SJCRH30 (cell line): ENCODE measurements at places on chromosomes 11 and 22. TPM values are rescaled to one million over a fixed set of nuclear protein-coding genes. Genes with fewer than 3 reads are reported as not detected.

TRIM29 gene
- total RNA-seq = not detected in 2 replicates

C22orf42 gene
- total RNA-seq = not detected in 2 replicates

APOL4 gene
- 0.10 TPM in 1 of 2 replicates, not detected in the other for total RNA-seq

GDPD4 gene
- not detected in 2 replicates for total RNA-seq

TRPM5 gene
- total RNA-seq = not detected in 2 replicates

RTN4RL2 gene
- total RNA-seq = 0.26 and 0.35 TPM in 2 replicates

DNA sequence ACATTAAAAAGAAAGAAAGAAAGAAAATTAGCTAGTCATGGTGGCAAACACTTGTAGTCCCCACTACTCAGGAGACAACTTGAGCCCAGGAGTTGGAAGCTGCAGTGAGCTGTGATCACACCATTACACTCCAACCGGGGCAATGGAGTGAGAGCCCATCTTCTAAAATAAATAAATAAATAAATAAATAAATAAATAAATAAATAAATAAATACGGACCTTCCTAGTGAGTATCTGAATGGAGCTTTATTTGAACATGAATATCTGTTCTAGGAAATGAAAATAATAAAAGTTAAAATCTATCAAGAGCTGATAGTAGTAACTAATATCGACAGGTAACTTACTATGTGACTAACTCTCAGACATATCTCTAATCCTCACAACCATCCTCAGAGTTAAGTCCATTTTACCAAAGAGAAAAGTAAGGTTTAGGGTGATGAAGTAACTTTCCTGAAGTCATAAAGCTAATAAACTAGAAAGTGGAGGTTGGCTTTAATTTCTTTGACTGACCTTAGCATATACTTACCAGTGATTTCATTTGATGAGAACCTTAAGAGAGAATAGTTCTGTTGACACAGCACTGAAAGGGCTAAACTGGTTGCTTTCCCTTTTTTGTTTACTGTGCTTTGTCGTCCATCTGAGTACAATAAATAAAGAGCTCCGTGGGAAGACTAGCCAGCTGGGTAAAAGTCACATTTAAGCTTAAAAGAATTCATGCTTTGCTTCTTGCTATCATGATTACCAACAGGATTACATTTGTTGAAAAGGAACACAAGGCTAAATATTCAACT, 22.4 kb downstream of the ENTHD1 start:
- no peak overlapping the region for H3K4me3 ChIP-seq
- H3K36me3 ChIP-seq = no peaks in the 10 kb centered on the region
- no peak overlapping the region for H3K27ac ChIP-seq
- H3K4me1 ChIP-seq = no peaks in the 10 kb centered on the region
- DNase-seq = no peak

DNA sequence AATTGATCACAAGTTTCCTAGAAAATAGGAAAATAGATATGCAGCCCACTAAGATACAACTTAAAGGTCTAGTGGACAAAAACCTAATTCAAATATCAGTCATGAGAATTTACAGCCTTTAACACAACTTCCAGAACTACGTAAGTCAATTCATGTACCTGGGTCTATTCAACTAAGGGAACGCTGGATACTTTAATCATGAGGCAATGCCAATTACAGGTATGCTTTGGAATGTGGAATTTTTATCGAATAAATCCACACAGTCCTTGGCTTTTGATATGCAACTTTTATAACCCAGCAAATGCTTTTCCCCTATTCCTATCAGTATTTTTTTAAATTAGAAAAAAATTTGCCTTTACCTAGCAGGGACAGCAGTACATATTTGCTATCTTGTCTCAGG, 289.5 kb upstream of the FAT3 start:
- no peak for DNase-seq
- no peak overlapping the region for H3K27ac ChIP-seq
- H3K4me1 ChIP-seq = no peaks in the 10 kb centered on the region
- no peaks in the 10 kb centered on the region for H3K27me3 ChIP-seq

GRCh38 chr22:17880020-17880419, 105.8 kb upstream of the BID start:
- H3K4me3 ChIP-seq = no peak overlapping the region
- no peak overlapping the region for H3K27ac ChIP-seq
- H3K27me3 ChIP-seq = no peaks in the 10 kb centered on the region
- DNase-seq = no peak
- peaks cover 7% of the 10 kb centered on the region for H3K4me1 ChIP-seq
- no peaks in the 10 kb centered on the region; the same call in 1 of the 2 replicates for H3K36me3 ChIP-seq

- no peaks in the 10 kb centered on the region for H3K27me3 ChIP-seq
- no peaks in the 10 kb centered on the region for H3K36me3 ChIP-seq
- no peak overlapping the region for H3K27ac ChIP-seq
- H3K4me3 ChIP-seq = no peak overlapping the region
- no peaks in the 10 kb centered on the region for H3K4me1 ChIP-seq
Observed at GRCh38 chr22:37112084-37112728, 2.7 kb upstream of the TMPRSS6 start.

GRCh38 chr11:46736615-46737014, 17.6 kb downstream of the F2 start:
- H3K27me3 ChIP-seq = no peaks in the 10 kb centered on the region
- H3K36me3 ChIP-seq = peaks cover 15% of the 10 kb centered on the region
- no peak for DNase-seq
- H3K27ac ChIP-seq = no peak overlapping the region
- H3K4me1 ChIP-seq = no peaks in the 10 kb centered on the region
- H3K4me3 ChIP-seq = no peak overlapping the region

DNA sequence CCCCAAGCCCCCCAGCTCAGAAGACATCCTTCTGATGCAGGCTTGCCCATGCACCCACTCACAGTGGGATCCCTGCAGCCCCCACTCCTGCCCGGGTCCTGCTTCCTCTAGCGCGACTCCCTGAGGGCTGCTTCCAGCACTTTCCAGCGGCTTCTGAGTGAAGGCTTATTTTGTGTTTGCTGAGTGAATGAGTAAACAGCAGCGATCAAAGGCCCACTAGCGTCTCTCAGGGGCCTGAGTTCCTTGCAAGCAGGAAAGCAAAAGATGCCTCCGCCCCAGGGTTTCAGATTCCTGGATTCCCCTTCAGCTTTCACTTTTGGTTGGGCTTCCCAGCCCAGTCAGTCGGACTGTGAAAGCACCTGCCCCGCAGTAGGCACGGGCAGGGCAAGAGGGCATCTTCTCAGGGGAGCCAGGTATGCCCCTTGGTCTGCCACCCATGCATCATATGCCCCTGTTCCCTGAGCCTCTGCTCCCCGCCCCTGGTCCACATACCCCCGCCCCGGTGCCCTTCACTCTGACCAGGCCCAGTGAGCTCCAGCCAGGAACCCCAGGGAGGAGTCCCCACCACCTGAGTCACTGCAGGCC, 9.2 kb downstream of the FADD start:
- no peak overlapping the region for H3K4me3 ChIP-seq
- no peak overlapping the region for H3K27ac ChIP-seq
- no peaks in the 10 kb centered on the region for H3K27me3 ChIP-seq
- DNase-seq = no peak
- H3K36me3 ChIP-seq = no peaks in the 10 kb centered on the region
- no peaks in the 10 kb centered on the region for H3K4me1 ChIP-seq

- no peaks in the 10 kb centered on the region for H3K36me3 ChIP-seq
- H3K27ac ChIP-seq = no peak overlapping the region
- no peaks in the 10 kb centered on the region; the same call in 1 of the 2 replicates for H3K27me3 ChIP-seq
Observed at GRCh38 chr11:26442131-26442530, 110.2 kb downstream of the ANO3 start.

DNA sequence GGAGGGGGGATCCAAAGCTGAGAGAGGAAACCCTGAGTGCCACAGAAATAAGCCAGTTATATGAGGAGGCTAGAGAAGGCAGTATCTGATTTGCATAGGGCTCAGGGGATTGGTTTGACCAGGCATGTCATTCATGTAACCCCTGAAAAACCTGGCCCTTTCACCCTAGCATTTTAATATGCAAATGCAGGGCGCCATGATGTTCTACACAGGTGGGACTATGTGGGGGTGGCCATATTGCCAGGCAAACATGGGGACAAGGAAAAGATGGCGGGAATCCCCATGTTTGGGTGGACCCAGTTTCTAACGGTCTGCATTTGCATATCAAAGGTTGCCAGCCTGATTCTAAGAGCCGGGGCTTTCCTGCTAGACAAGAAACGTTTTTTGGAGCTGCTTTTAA, 27.2 kb downstream of the CSF2RB start:
- no peak for DNase-seq
- peaks cover 3% of the 10 kb centered on the region; the same call in 1 of the 2 replicates for H3K27me3 ChIP-seq
- H3K27ac ChIP-seq = no peak overlapping the region
- no peaks in the 10 kb centered on the region for H3K36me3 ChIP-seq
- no peaks in the 10 kb centered on the region for H3K4me1 ChIP-seq
- H3K4me3 ChIP-seq = no peak overlapping the region

- H3K4me3 ChIP-seq = no peak overlapping the region
- H3K27ac ChIP-seq = no peak overlapping the region
- no peak for DNase-seq
- no peaks in the 10 kb centered on the region for H3K36me3 ChIP-seq
- no peaks in the 10 kb centered on the region for H3K4me1 ChIP-seq
- H3K27me3 ChIP-seq = no peaks in the 10 kb centered on the region
Observed at GRCh38 chr22:17229991-17230630, 10.9 kb upstream of the ADA2 start.

DNA sequence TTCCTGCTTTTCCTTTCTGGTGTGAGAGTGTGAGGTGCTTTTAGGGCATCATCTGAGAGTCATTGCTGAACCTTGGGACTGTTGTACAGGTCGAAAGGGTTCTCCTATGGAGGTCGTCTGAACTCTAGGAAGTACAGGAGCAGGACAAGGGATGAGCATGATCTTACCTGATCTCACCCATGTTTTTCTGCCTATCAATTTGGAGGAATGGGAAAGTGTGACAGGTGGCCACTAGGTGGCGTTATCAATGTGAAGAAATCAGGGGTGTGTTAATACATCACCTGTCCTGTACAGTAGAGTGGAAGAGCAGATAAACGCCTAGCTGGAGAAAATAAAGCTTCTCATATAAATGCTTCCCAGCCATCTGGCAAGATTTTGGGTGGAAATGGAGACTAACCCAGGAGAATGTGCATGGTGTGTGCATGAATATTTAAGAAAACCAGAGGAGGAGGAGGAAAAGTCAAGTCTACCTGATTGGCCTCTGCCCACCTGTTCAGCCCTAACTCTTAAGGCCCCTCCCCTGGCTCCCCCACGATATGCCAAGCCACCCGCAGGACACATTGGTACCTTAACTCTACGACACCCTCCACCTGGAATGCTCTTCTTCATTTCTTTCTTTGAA, 72.0 kb upstream of the NARS2 start:
- no peaks in the 10 kb centered on the region for H3K27me3 ChIP-seq
- no peak overlapping the region for H3K4me3 ChIP-seq
- DNase-seq = peak; percentile 59
- no peak overlapping the region for H3K27ac ChIP-seq
- H3K4me1 ChIP-seq = no peaks in the 10 kb centered on the region
- H3K36me3 ChIP-seq = no peaks in the 10 kb centered on the region

DNA sequence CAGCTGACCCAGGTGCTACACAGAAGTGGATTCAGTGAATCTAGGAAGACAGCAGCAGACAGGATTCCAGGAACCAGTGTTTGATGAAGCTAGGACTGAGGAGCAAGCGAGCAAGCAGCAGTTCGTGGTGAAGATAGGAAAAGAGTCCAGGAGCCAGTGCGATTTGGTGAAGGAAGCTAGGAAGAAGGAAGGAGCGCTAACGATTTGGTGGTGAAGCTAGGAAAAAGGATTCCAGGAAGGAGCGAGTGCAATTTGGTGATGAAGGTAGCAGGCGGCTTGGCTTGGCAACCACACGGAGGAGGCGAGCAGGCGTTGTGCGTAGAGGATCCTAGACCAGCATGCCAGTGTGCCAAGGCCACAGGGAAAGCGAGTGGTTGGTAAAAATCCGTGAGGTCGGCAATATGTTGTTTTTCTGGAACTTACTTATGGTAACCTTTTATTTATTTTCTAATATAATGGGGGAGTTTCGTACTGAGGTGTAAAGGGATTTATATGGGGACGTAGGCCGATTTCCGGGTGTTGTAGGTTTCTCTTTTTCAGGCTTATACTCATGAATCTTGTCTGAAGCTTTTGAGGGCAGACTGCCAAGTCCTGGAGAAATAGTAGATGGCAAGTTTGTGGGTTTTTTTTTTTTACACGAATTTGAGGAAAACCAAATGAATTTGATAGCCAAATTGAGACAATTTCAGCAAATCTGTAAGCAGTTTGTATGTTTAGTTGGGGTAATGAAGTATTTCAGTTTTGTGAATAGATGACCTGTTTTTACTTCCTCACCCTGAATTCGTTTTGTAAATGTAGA, 1.7 kb downstream of the MALAT1 start:
- H3K4me1 ChIP-seq = peaks cover 14% of the 10 kb centered on the region
- peak; percentile 58 for DNase-seq
- peak overlapping the region; percentile 99; the same call in 1 of the 2 replicates for H3K27ac ChIP-seq
- H3K27me3 ChIP-seq = no peaks in the 10 kb centered on the region

GRCh38 chr11:35798423-35798822, 135.8 kb downstream of the TRIM44 start:
- peaks cover 9% of the 10 kb centered on the region for H3K4me1 ChIP-seq
- H3K4me3 ChIP-seq = no peak overlapping the region
- 0 out of 2 replicates have a peak, but pooled peaks cover 7% of the 10 kb centered on the region for H3K36me3 ChIP-seq
- no peak for DNase-seq

DNA sequence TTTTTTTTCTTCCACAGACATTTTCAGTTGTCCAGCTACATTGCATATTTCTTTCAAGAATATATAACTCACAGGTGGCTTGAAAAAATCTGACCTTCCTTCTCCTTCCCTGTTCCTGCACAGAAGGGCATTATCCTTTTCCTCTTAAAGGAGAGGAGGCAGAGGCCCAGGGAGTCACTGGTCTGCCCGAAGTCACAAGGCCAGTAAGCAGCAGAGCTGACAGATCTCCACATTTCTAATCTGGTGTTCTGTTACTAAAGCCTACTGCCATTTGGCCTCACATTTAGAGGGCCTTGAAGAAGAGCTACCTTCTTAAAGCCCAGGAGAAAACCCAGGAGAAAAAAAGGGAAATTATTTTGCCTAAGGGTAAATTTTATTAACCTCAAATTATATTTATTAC, 12.3 kb downstream of the ENDOD1 start:
- DNase-seq = peak; percentile 29
- no peaks in the 10 kb centered on the region for H3K27me3 ChIP-seq
- H3K27ac ChIP-seq = no peak overlapping the region
- H3K4me1 ChIP-seq = peaks cover 16% of the 10 kb centered on the region
- no peaks in the 10 kb centered on the region for H3K36me3 ChIP-seq
- no peak overlapping the region for H3K4me3 ChIP-seq

GRCh38 chr11:21430537-21430936, 761.2 kb downstream of the NELL1 start:
- H3K27ac ChIP-seq = no peak overlapping the region
- no peak overlapping the region for H3K4me3 ChIP-seq
- H3K36me3 ChIP-seq = no peaks in the 10 kb centered on the region; the same call in 1 of the 2 replicates
- H3K27me3 ChIP-seq = no peaks in the 10 kb centered on the region
- DNase-seq = no peak
